ENCODE measurements at places on chromosomes 1 and 21.

- DNase-seq: no peak
Measured at GRCh38 chr1:231392389-231393131, 29.5 kb downstream of the EGLN1 start.

- DNase-seq: no peak
Measured at GRCh38 chr1:177206831-177207355, 36.1 kb downstream of the BRINP2 start.

DNA sequence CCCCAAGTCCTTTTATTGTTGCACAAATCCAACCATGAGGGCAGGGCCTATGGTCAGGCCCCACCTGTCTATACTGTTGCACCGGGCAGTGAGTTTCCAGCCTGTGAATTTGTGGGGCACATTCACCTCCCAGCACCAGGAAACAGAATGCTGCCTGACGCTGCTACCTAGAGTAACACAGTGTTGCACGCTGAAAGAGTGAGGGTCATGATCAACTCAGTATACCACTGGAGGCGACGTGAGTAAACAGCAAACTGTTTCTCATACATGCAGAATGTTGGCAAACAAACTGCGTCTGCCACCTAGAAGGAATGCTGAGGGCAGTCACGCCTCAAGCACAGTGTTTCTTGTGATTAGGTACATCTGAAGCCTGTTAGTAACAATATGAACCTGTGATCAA, 13.4 kb upstream of the LRRC47 start:
- DNase-seq: no peak

- DNase-seq: no peak
Measured at GRCh38 chr1:165463978-165464377, 19.1 kb upstream of the RXRG start.

- no peak for DNase-seq
Measured at GRCh38 chr1:244854166-244854565, 10.2 kb downstream of the HNRNPU start.

GRCh38 chr1:22431965-22432364, 19.7 kb upstream of the ZBTB40 start:
- DNase-seq: no peak

DNA sequence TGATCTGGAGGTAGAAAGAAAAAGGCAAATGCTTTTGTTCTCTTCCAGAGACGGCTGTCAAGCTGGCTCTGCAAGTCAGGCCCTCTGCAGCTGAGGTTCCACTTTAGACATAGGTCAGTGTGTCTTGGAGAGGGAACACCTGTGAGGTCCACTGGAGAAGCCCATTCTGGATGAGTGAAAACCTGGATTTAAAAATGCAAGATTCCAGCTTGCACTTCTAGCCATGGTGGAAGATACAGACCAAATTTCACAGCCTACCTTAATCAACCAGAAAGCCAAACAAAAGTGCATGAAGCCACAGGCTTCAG, 35.0 kb downstream of the AGPAT3 start:
- DNase-seq: no peak

DNA sequence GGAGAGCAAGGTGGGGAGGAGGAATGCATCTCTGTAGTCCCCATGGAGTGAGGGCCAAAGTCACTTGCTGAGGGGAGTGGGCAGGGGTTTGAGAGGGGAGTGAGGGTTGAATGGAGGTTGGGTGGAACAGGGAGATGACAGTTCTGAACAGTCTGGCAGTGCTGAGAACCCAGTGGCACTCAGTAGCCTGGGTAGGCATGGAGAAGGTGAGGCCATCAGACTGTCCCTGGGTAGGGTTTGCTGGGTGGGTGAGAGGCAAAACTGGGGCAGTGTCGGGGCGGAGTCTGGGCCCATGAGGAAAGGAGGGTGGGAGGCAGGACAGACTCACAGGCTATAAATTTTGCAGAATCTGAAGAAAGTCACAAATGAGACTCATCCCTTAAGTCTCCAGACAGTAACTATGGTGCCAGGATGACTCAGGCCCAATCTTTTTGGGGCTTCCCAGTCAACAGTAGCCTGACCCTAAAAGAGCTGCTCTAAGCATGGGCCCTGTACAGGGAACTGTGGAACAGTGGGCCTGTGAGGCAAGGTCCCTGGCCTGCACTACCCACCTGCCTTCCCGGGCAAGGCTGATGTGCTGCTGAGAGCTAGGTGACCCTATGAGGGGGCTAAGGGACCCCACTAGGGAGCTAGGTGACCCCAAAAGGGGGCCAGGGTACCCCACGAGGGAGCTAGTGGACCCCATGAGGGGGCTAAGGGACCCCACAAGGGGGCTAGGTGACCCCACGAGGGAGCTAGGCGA, 51.0 kb upstream of the DMRTB1 start:
- no peak for DNase-seq

DNA sequence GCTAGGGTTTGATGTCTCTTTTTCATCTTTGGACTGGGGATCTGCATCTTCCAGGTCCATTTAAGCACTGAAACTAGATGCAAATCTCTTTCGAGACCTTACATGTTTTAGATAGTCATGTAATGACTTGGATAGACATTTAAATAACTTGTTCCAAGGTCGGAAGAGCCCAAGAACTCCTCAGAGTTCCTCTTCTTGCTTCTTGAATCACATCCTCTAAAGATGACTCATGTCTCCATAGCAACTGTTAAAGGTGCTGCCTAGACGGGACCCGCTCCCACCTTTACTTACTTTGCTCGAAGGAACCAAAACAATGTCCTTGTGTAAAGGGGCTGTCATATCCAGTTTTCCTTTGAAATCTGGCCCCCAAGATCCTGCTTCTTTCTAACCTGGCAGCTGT, 130.0 kb downstream of the EDEM3 start:
- DNase-seq: no peak

DNA sequence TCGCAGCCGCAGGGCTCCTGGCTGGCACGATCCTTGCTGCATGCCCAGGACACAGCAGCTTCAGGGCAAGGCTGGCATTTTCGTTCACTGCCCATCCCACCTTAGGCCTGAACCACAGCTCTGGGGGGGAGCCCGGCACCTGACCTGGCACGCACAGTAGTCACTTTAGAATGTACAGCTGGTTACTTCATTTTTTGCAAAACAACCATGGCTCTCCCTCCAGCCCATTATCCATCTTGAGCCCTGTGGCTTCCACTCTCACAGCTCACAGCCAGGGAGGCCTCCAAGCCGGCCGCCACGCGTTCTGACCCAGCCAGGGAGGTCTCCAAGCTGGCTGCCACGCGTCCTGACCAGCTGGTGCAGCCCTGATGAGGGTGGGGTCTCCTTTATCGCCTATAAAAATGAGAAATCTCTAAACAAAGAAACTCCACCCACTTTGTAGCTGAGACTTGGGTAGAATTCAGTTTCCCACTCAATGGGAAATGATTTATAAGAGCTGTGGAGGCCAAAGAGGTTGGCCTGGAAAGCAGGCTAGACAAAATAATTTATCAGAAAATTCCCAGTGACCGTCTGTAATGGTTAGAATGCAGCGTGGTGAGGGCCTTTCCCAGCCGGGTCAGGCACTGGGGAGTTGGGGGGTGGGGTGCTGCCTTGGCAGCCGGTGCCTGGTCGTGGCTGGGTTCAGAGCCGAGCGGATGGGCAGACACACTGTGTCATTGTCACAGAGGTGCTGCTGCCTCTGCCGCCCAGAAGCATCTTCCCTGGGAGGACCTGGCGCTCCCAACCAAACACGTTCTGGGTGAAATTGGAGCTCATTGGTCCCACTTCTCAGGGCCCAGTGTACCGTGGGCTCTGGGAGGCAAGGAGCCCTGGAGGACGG, 54.6 kb upstream of the ACTRT2 start:
- no peak for DNase-seq

GRCh38 chr21:39111931-39112550, 71.2 kb downstream of the PSMG1 start:
- DNase-seq: no peak

GRCh38 chr1:178970184-178970583, 55.5 kb upstream of the FAM20B start:
- DNase-seq: no peak

GRCh38 chr1:53448241-53448841, 10.9 kb upstream of the DMRTB1 start:
- DNase-seq: no peak

DNA sequence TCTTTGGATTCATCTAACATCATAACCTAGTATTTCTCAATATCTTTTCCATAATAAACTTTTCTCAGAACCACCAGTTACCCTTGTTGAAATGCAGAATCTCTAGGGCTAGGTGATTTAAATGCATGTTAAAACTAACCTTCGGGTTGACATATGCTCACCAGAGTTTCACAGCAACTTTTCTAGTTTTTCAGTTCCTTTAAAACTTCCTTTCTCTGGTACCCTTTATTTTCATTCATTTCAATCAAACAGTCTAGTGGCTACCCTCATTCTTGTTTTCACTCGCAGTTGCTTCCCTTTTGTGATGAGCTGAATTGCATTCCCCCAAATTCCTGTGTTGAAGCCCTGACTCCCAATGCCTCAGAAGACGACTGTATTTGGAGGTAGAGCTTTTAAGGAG, 712.8 kb upstream of the CHRM3 start:
- no peak for DNase-seq

DNA sequence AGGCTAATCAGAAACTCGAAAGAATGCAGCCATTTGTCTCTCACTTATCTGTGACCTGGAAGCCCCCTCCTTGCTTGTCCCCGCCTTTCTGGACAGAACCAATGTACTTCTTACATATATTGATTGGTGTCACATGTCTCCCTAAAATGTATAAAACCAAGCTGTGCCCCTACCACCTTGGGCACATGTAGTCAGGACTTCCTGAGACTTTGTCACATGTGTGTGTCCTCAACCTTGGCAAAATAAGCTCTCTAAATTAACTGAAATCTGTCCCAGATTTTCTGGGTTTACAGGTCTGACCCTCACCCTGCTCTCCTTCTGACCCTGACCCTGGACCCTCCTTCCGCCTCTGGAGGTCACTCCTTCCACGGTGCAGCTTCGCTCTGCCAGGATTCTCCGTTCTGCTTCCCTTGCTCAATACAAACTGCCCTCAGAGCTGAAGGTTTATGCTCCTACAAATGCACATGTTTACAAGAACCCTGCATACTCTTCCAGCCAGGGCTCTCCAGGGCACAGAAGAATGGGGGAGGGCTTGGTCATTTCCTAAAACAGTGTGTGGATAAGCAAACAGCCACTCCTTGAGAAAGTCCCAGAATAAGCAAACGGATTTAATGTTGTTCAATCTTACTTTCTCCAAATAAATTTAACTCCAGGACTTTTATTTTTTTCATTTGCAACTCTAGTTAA, 160.5 kb downstream of the ACTL8 start:
- DNase-seq: no peak

- no peak for DNase-seq
Measured at GRCh38 chr1:238409191-238409850, 518.6 kb upstream of the ZP4 start.

GRCh38 chr1:205928317-205928716, 14.9 kb downstream of the SLC26A9 start:
- DNase-seq: no peak

- no peak for DNase-seq
Measured at GRCh38 chr1:223815865-223816264, 29.9 kb downstream of the TP53BP2 start.

- DNase-seq: no peak
Measured at GRCh38 chr1:61352845-61353435, 270.6 kb downstream of the NFIA start.

DNA sequence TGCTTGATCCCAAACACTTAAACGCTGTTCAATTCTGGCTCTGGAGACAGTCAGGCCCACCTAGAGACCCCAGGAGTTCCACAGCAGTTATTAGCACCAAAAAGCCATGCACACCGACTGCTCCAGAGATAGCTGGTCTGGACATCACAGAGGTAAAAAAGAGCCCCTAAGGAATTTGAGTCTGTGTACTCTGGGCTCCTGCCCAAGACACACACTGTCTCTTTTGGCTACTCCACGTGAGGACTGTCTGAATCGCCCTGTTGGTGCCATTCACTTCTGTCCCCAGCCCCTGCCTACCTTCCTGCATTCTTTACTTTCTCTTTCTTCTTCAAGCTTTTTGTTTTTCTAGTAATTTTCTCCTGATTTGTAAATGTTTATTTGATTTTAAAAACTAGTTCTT, 197.4 kb downstream of the ADGRL2 start:
- no peak for DNase-seq

GRCh38 chr1:15201849-15202551, 45.0 kb upstream of the FHAD1 start:
- DNase-seq: no peak

DNA sequence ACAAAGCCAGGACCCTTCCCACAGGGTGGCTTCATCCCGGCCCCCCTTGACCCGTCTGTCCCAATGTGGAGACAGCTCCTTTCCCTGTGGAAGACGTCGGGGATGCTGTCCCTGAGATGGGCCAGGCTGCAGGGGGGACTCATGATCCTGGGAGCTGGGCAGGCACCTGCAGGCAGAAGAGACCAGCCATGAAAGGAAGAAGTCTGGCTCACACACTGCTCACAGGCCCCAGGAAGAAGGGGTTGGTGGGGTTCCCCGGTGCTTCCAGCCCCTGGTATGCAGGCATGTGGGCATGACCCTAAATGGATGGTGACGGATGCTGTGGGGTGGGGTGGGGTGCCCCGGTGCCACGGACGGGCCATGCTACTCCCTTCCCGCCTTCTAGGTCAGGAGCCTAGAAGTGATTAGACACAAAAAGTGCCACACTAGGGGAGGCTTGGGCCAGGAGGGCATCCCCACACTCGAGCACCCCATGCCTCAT, 8.3 kb downstream of the ACTRT2 start:
- no peak for DNase-seq

DNA sequence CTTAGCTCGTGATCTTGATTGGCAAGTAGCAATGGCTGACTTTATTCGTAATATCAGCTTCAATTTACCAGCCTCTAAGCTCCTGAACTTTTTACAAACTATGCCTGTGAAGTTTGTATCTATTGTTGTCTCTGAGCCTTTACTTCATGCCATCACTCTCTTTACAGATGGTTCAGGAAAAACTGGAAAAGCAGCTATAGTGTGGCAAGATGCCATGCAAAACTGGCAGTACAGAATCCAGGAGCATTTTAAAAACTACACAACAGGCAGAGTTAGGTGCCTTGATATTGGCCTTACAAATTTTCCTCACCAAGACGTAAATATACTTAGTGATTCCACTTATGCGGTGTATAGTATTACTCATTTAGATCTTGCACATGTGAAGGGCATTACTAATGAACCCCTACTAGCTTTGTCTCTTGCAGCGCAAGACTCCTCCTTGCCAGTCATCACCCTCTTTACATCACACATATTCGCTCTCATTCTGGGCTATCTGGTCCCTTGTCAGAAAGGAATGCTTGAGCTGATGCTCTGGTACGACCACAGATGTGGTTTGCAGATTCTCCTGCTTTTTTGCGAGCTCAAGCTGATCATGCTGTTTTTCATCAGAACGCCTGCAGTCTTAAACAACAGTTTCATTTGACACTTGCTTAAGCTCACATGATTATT, 36.3 kb downstream of the CLCA1 start:
- no peak for DNase-seq

Measured in activated T-cell treated with anti-CD3 and anti-CD28 coated beads, Interleukin-2, amount 50 U/mL, for 72 hours (primary cell).